Breast epithelium (tissue), 4 donors: ENCODE measurements at places on chromosomes 16 and 17. TPM values are rescaled to one million over a fixed set of nuclear protein-coding genes. Genes with fewer than 3 reads are reported as not detected.

ATP5PD gene
- total RNA-seq, result 190 TPM

KRTAP1-1 gene
- not detected for total RNA-seq

GRCh38 chr17:39011907-39012468 is 44.8 kb upstream of the FBXO47 start:
- H3K36me3 ChIP-seq, result no peaks in the 10 kb centered on the region
- H3K27me3 ChIP-seq, result no peaks in the 10 kb centered on the region
- H3K4me3 ChIP-seq, result no peak overlapping the region

DNA sequence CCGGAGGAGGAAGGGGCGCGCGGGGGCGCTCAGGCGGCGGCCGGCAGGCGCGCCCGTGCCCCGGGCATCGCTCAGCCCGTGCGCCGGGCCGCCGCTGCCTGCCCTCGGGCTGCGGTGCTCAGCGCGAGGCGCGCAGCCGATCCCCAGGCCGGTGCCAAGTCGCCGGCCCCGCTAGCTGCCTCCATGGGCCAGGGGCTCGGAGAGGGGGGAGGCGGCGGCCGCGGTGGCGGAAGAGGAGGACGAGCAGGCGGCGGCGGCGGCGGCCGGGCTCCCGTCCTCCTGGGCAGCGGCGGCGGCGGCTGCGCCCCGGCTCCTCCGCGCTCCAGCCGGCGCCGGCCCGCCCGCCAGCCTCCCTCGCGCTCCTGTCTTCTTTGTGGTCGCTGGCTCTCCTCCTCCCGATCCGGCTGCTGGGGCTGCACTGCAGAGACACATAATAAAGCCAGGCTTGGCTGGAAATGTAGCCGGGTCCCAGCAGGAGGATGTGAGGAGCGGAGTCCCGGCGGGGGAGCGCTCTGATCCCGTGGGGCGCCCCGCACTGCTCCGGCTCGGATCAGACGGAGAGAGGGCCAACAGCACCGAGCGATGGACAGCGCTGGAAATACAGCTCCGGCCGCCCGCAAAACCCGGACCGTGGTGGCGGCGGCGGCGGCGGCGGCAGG is 889 bp upstream of the ZNF423 start:
- peaks cover 4% of the 10 kb centered on the region for H3K4me1 ChIP-seq
- peak overlapping the region; percentile 98 for H3K27ac ChIP-seq
- H3K4me3 ChIP-seq, result peak overlapping the region; percentile 80
- no peaks in the 10 kb centered on the region for H3K36me3 ChIP-seq

- no peaks in the 10 kb centered on the region for H3K36me3 ChIP-seq
- no peak for DNase-seq
- no peaks in the 10 kb centered on the region for H3K27me3 ChIP-seq
- no peak overlapping the region for H3K4me3 ChIP-seq
- no peaks in the 10 kb centered on the region for H3K4me1 ChIP-seq
- no peak overlapping the region for H3K27ac ChIP-seq
These were observed 412.3 kb downstream of the XYLT1 start for GRCh38 chr16:17058471-17058870.

TELO2 gene
- total RNA-seq, result 27.5 TPM

DNA sequence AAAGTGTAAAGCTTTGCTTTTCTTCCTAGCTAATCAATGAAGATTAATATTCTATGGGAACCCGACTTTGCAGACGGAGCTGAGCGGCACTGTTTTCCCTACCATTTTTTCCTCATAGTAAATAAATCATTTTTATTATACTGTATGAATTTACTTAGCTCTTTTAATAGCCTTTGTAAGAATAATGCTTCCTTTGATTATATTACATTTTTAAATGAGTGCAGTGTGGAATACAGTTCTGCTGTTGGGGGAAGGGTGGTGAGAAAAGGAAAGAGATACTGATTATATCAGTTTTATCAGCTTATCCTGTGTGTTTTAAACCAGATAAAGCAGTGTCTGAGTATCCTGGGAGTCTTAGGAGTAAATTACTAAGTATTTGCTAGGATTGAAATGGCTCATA is 221.4 kb upstream of the RBFOX1 start:
- no peak overlapping the region for H3K4me3 ChIP-seq
- DNase-seq, result no peak
- H3K36me3 ChIP-seq, result no peaks in the 10 kb centered on the region
- H3K27ac ChIP-seq, result no peak overlapping the region

DNA sequence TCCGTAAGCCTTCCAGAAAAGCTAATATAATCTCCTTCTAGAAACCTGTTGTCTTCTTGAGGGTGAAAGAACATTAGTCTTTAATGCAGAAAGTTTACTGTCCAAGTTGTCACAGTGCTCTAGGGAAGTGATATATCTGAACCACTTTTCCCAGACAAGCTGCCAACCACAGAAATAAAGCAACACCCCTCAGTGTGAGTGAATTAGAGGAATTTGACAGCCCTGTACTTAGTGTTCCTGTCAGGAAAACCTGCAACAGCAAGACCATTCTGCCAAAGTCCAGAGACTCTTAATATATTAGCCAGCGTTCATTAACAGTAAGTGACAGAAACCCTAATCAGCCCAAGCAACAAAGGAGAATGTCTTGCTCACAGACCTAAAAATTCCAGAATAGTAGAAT is 137.7 kb downstream of the KATNIP start:
- H3K4me3 ChIP-seq, result no peak overlapping the region
- no peak overlapping the region for H3K27ac ChIP-seq
- H3K4me1 ChIP-seq, result no peaks in the 10 kb centered on the region

RNF222 gene
- not detected for total RNA-seq

GRCh38 chr17:81452551-81452950 is 57.3 kb downstream of the BAHCC1 start:
- H3K36me3 ChIP-seq, result no peaks in the 10 kb centered on the region
- no peak for DNase-seq
- H3K4me3 ChIP-seq, result no peak overlapping the region
- H3K27ac ChIP-seq, result no peak overlapping the region

MRPL58 gene
- 44.6 TPM for total RNA-seq

GRCh38 chr16:21179126-21179982 is 20.9 kb downstream of the LDAF1 start:
- H3K4me3 ChIP-seq, result no peak overlapping the region
- no peak for DNase-seq
- H3K27me3 ChIP-seq, result no peaks in the 10 kb centered on the region
- peaks cover 11% of the 10 kb centered on the region for H3K36me3 ChIP-seq

GRCh38 chr16:85656351-85657266 is 32.1 kb downstream of the GINS2 start:
- H3K27ac ChIP-seq, result no peak overlapping the region
- DNase-seq, result no peak
- no peaks in the 10 kb centered on the region for H3K36me3 ChIP-seq
- H3K4me3 ChIP-seq, result no peak overlapping the region
- H3K4me1 ChIP-seq, result peaks cover 1% of the 10 kb centered on the region
- no peaks in the 10 kb centered on the region for H3K27me3 ChIP-seq

DNA sequence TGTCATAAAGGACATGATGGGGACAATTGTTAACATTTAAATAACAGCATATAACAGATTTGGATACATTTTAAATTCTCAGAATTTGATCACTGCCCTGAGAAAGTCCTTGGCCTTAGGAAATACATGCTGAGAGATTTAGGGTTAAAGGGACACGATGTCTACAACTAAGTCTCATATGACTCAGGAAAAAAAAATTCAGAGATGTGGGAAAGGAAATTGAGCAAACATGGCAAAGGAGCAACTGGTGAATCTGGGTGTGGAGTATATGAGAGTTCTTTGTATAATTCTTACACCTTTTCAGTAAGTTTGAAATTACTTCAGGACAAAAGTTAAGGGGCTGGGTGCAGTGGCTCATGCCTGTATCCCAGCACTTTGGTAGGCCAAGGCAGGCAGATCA is 18.2 kb downstream of the MPP3 start:
- H3K27ac ChIP-seq, result no peak overlapping the region
- DNase-seq, result no peak
- H3K36me3 ChIP-seq, result no peaks in the 10 kb centered on the region
- no peaks in the 10 kb centered on the region for H3K27me3 ChIP-seq
- H3K4me3 ChIP-seq, result no peak overlapping the region

DNA sequence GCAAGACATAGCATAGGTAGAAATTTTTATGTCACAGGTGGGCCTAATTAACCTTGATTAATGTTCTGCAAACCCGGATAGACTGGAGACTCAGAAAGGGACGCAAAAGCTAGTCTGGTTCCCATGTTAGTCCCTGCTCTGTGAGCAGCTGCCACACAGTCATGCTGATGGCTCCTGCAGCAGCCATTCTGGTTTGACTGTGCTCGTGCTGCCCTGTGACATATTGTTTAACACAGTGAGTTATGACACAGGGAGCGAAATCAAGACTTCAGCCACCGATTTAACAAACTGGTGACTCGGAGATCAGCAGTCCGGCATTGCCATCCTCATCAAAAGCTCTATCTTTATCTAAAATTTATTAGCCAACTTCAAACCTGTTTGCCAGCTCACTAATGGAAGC is 169.8 kb downstream of the WWOX start:
- H3K27me3 ChIP-seq, result no peaks in the 10 kb centered on the region
- no peak overlapping the region for H3K4me3 ChIP-seq
- no peak for DNase-seq

GRCh38 chr17:77778636-77779489 is 179.6 kb upstream of the TNRC6C start:
- H3K27me3 ChIP-seq, result no peaks in the 10 kb centered on the region
- no peak overlapping the region for H3K27ac ChIP-seq
- peak overlapping the region; percentile 40 for H3K4me3 ChIP-seq
- peak; percentile 74 for DNase-seq
- H3K4me1 ChIP-seq, result peaks cover 7% of the 10 kb centered on the region

- H3K4me1 ChIP-seq, result peaks cover 12% of the 10 kb centered on the region
- no peak overlapping the region for H3K27ac ChIP-seq
- no peaks in the 10 kb centered on the region for H3K36me3 ChIP-seq
- no peak overlapping the region for H3K4me3 ChIP-seq
These were observed 51.3 kb downstream of the NKD1 start for GRCh38 chr16:50599494-50599893.

- peaks cover 12% of the 10 kb centered on the region for H3K4me1 ChIP-seq
- H3K27me3 ChIP-seq, result no peaks in the 10 kb centered on the region
- H3K27ac ChIP-seq, result no peak overlapping the region
- no peak for DNase-seq
- H3K36me3 ChIP-seq, result no peaks in the 10 kb centered on the region
- H3K4me3 ChIP-seq, result no peak overlapping the region
These were observed 81.5 kb upstream of the TNRC6C start for GRCh38 chr17:77877036-77877435.

DNA sequence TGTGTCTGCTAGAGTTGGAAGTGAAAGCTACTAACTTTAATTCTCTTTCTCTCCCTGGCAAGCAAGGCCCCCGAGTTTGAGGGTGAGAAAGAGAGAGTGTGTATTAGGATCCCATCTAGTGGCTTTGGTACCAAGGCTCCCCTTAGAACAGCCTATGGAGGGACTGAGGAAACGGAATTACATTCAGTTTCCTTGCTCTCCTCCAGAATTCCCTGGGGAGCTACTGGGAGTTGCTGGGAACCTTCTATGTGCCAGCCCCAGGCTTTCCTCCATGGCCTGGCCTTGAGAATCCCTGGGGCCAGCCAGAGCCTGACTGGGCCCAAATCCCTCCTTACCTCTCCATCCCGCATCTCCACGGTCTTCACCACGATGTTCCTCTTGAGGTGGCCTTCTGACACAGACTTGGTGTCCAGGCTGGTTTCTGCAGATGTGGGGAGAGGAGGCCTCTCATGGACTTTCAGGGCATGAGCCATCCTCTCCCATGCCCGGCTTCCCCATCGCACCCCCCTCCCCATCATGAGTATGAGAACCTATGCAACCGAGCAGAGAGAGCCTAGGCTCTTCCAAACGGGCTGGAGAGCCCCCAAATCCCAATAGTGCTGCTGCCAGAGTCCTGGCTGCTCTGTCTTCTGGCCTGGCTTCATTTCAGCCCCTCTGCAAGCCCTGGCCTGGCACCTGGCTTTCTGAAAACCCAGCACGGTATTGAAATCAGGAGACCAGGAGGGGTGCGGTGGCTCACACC is 7.4 kb downstream of the GFAP start:
- no peak overlapping the region for H3K4me3 ChIP-seq
- H3K4me1 ChIP-seq, result no peaks in the 10 kb centered on the region
- H3K27me3 ChIP-seq, result no peaks in the 10 kb centered on the region
- H3K27ac ChIP-seq, result no peak overlapping the region
- H3K36me3 ChIP-seq, result no peaks in the 10 kb centered on the region

DNA sequence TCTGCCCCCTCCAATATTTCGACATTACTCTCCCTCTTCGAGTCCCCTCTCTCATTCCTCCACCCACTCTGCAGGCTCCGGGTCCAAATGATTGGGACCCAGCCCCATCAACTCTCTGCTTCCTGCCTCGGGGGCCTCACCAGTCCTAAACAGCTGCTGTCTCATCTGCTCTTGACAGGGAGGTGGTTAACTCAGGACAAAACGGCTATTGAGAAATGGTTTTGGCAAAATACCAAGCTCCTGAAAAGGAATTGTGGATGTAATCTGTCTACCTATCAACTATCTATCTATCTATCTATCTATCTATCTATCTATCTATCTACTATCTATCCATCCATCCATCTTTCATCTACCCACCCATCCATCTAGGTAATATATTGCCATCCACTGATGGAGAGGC is 2.2 kb downstream of the CD300H start:
- DNase-seq, result no peak
- no peak overlapping the region for H3K4me3 ChIP-seq
- no peaks in the 10 kb centered on the region for H3K4me1 ChIP-seq
- no peaks in the 10 kb centered on the region for H3K27me3 ChIP-seq
- no peaks in the 10 kb centered on the region for H3K36me3 ChIP-seq

- H3K4me1 ChIP-seq, result no peaks in the 10 kb centered on the region
- H3K4me3 ChIP-seq, result no peak overlapping the region
- DNase-seq, result no peak
- no peaks in the 10 kb centered on the region for H3K27me3 ChIP-seq
- no peak overlapping the region for H3K27ac ChIP-seq
- H3K36me3 ChIP-seq, result no peaks in the 10 kb centered on the region
These were observed 36.0 kb downstream of the NKD1 start for GRCh38 chr16:50584033-50584722.

ARHGAP27 gene
- total RNA-seq, result 17.3 TPM

- H3K27me3 ChIP-seq, result no peaks in the 10 kb centered on the region
- no peak overlapping the region for H3K4me3 ChIP-seq
- no peak for DNase-seq
- H3K36me3 ChIP-seq, result no peaks in the 10 kb centered on the region
- no peaks in the 10 kb centered on the region for H3K4me1 ChIP-seq
These were observed 13.4 kb upstream of the CRHR1 start for GRCh38 chr17:45770632-45771270.

DNA sequence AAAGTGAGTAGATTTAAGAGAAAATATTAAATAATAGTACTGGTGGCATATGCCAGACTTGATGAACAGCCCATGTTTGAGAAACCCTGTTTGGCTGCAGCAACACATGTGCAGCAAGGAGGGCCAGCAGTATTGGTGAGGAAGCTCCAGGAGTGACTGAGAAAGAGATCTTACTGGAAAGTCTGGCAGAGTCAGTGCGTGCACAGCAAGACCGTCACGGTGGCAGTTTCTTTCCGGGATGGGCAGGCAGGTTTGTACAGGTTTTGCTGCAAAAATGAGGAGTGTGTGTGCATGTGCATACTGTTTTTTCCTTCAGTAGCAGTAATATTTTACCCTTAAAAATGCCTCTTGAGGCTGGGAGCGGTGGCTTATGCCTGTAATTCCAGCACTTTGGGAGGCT is 41.4 kb downstream of the KSR1 start:
- H3K4me1 ChIP-seq, result no peaks in the 10 kb centered on the region
- H3K27ac ChIP-seq, result no peak overlapping the region
- peak; percentile 27 for DNase-seq
- no peaks in the 10 kb centered on the region for H3K36me3 ChIP-seq
- H3K27me3 ChIP-seq, result no peaks in the 10 kb centered on the region

GRCh38 chr16:35525979-35526590 is 2066.7 kb downstream of the TP53TG3F start:
- H3K4me3 ChIP-seq, result no peak overlapping the region
- no peak for DNase-seq
- H3K36me3 ChIP-seq, result no peaks in the 10 kb centered on the region
- H3K27me3 ChIP-seq, result no peaks in the 10 kb centered on the region
- no peaks in the 10 kb centered on the region for H3K4me1 ChIP-seq

TAT gene
- total RNA-seq, result 566 TPM
